NCI-H1092 treated with DMSO at 0.1 percent for 48 hours (cell line): ENCODE measurements at places on chromosomes 16 and 17.

DNA sequence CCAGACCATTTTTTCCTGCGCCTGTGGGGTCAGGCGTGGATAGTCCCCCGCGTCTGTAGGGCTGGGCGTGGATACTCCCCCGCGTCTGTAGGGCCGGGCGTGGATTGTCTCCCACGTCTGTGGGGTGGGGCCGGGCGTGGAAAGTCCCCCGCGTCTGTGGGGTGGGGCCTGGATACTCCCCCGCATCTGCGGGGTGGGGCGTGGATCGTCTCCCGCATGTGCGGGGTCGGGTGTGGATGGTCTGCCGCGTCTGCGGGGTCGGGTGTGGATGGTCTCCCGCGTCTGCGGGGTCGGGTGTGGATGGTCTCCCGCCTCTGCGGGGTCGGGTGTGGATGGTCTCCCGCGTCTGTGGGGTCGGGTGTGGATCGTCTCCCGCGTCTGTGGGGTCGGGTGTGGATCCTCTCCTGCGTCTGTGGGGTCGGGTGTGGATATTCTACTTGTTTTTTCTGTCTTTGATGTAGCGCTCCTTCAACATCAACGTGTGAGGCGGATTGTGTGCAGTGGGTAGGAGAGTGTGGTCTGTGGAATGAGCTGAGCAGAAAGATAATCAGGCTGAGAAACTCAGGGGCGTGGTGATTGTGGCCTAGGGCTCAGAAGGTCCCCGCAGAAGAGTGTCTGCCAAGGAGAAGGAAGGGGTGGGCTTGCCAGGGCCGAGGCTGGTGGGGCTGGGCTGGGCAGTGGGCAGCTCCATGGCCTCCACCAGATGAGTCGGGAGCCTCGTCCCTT, 3.2 kb downstream of the GNPTG start:
- DNase-seq: no peak

DNA sequence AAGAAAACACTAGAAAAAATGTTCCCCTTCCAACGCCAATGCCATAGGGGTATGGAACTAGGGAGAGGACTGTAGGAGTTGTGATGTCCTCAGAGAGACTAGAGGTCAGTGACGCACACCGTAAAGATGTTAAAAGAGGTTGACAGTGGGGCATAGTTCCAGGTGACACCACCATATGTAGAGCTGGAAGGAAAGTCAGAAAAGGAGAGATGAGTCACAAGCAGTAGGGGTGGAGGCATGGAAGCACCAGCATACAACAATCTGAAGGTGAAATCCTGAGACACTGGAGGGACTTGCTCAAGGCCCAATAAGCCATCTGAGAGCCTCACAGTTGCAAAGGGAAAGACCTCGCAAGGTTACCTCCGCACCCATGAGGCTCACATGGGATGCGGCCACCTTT, 76.0 kb downstream of the ZNF18 start:
- no peak for DNase-seq

- DNase-seq: no peak
Observed at GRCh38 chr17:44502598-44503146, 534 bp downstream of the GPATCH8 start.

DNA sequence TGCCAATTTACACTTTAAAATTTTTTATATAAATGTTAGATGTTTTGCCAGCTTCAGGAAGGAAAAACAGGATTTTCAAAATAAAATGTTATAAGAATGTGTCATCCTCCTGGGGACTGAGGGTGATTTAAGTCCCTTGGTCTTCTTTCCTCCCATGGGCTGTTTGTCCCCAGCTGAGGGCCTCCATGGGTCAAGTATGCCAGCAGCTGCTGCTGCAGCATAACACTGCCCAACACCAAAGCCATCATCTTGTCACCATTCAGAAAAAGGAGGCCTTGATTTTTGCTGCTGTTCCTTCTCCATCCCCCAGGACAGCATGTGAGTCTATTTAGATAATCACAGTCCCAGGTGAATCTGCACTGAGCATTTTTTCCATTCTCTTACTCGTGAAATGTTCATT, 188.5 kb downstream of the LGALS9B start:
- no peak for DNase-seq
